Activated CD8-positive, alpha-beta memory T cell treated with anti-CD3 and anti-CD28 coated beads, Interleukin-2, amount 50 U/mL, for 4 hours (primary cell): ENCODE measurements at places on chromosomes 1 and 21.

DNA sequence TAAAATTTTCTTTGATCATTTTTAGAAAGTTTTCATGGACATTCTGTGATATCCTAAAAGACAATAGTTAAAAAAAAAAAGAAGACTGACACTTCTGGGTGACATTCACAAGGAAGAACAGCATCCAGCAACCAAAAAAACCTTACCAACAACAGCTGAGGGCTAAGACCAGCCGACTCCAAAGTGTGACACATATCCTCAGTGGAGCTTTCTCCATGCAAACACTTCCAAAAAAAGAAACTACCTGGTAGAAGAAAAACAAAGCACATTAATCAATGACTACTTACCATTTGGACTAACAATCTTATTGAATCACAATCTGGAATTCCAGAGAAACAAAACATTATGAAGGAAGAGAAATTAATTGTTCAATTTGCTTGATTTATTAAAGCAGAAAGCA, 88.2 kb downstream of the IARS2 start:
- DNase-seq = no peak

DNA sequence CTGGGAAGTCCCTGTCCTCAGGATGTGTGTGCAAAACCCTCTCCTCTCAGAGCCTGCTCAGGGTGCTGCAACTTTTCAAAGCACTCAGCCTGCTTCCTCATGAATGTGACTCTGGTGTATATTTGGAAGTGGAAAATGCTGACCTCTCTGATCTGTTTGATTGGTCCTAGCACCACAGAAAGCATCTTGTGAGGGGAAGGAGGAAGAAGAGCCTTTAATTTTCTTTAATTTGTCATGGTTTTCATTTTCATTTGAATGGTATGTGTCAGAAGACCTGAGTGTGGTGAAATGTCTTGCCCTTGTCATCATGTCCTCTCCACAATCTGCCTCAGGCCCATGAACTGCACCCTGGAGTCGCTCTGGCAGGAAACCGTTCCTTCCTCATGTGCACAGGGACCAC, 383.5 kb downstream of the NTNG1 start:
- DNase-seq = no peak

GRCh38 chr1:225580238-225581099, 72.5 kb downstream of the ENAH start:
- no peak for DNase-seq

DNA sequence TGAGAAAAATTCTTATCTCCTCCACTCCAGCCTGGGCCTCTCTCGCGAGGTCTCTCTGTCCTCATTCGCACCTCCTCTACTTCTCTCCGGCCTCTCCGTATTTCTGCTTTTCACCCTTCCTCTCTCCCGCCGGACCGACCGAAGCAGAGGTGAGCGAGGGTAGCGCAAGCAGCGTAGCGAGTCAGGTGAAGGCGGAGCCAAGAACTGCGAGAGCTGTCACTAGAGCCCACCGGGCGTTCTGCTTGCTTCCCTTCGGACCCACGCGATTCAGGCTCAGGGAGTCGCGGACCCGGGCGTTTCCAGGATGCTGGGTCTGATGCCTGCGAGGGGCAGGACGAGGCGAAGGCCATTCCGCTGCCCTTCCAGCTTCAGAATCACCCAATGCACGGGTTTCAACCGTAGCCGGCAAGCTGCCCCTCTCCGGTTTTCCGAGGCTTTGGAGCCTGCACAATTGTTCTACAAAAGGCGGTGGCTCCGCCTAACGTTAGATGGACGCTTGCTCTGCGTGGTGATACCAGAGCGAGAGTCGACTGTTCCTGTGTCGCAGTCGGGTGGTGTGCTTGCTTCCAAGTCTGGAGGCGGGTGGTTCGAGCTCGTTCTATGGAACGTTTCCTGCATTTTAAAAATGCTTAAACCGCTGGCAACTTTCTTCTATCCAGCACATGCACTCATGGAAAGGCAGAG, 310.2 kb downstream of the FAM72C start:
- no peak for DNase-seq

GRCh38 chr1:41754540-41754939, 164.2 kb downstream of the HIVEP3 start:
- DNase-seq = peak; percentile 54
